ENCODE measurements at places on chromosomes 7 and 10. TPM values are rescaled to one million over a fixed set of nuclear protein-coding genes. Genes with fewer than 3 reads are reported as not detected.

The AKR1B15 gene
- 3.5 TPM for total RNA-seq

DNA sequence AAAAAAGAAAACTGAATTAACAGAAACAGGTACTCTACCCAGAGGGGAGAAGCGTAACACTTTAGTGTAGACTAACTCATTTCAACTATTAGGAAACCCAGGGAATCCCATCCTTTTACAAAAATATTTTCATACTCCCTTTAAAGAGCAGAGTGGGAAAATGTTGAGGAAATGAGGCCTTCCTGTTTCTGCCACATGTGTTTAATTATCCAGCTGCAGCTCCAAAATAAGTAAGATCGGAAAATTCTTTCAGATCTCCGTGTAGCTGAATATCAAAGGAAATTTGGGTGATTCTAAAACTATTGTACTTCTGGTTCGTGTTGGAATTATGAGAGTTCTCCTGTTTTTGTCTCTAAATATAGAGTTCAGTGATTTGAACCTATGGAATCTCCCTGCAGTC is 58.0 kb upstream of the CAV2 start:
- no peak for DNase-seq

The FOXI2 gene
- not detected for total RNA-seq

DNA sequence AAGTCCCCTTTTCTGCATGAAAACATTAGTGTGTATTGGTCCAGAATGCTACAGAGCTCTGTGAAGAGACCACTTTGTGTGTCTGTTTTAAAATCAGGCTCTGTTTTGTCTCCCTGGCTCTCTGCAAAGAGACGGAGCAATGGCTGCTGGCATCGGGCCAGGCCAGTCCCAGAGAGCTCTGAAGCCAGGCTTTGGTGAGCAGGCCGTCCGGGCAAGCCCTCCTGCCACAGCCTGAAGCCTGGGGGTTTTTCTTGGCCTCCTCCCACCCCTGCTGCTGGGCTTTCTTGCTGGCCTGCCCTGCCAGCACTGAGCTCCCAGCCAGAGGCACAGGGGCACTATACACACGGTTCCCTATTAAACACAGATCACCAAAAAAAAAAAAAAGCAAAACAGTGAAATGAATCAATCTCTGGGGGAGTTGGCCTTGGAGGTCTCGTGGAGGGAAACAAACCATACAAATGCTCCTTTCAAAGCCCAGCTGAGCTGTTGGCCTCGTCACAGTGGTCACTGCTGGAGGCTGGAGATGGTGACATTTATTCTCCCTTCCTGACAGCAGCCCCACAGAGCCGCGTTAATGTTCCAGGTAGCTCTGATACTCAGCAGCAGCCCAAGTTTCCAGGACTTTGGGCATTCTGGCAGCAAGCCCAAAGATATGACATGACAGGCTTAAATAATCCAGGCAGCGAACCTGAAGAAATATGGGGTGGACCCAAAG is 237.2 kb downstream of the TCF7L2 start:
- DNase-seq, result no peak

DNA sequence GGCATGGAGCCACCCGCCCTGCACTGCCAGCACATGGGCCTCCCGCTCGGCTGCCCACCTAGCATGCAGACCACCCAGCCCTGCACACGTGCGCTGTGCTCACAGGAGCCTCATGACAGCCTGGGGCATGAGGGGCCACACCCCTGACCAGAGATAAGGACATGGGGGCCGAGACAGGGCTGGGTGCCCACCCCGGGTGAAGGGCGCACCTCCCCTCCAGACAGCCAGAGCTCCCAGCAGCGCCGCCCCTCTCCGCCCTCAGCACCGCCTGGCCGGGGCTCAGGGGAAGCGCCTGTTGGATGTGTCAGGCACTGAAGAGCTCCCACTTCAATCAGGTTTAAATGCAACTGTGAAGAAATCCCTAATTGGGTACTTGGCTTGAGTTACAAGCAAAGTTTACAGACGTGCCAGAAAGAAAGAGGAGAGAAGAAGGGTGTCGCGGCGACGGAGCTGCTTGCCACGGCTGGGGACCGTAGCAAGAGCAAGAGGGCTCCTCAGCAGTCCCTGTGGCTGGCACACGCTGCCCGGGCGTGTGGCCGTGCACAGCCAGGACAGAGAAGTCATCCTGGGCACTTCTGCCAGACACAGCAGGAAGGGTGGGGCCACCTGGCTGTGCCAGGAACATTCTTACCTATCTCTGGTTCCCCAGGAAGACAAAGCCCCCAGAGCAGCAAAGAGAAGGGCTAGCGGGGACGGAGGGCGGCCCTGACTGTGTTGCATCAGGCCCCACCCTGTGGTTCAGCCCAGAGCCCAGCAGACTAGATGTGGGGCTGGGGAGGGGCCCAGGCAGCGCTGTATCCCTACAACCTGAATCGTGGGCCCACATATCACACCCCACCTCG is 247.4 kb downstream of the ELFN1 start:
- no peak for DNase-seq

GRCh38 chr7:106056513-106057203 is 55.5 kb downstream of the SYPL1 start:
- peak; percentile 67 for DNase-seq

DNA sequence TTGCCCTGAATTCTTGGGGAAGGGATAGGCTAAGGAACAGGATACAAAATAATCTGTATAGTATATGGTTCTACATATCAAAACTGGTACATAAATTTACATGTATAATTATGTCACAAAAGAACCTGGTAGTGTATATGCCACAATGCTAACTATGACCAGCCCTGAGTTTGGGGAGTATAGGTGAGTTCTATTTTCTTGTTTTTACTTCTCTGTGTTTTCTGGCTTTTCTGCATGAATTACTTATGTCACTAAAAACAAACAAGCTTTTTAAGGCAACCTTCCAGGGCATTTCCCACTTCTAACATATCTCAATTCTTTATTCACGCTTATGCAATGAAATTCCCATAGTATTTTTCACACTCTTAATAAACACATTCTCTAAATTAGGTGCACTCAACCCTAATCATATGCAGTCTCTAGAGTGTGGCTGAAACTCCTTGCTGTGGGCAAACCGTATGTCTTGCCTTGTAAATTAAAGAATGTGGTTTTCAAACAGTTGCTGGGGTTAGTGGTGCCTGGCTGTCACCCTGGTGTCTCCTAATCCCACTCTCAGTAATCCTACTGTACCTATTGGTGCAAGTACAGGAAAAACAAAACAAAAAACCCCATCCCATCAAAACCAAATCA is 14.0 kb upstream of the INSIG1 start:
- DNase-seq, result no peak

DNA sequence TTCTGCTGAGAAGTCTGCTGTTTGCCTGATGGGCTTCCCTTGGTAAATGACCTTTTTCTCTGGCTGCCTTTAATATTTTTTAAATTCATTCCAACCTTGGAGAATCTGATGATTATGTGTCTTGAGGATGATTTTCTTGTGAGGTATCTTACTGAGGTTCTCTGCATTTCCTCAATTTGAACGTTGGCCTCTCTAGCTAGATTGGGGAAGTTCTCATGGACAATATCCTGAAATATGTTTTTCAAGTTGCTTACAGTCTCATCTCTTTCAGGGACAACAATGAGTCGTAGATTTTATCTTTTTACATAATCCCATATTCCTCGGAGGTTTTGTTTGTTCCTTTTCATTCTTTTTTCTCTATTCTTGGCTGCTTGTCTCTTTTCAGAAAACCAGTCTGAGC is 208.4 kb downstream of the KIF20B start:
- DNase-seq, result no peak

- no peak for DNase-seq
These were observed 13.1 kb downstream of the GPER1 start for GRCh38 chr7:1100834-1101562.

The STMP1 gene
- total RNA-seq, result 18.4 TPM

DNA sequence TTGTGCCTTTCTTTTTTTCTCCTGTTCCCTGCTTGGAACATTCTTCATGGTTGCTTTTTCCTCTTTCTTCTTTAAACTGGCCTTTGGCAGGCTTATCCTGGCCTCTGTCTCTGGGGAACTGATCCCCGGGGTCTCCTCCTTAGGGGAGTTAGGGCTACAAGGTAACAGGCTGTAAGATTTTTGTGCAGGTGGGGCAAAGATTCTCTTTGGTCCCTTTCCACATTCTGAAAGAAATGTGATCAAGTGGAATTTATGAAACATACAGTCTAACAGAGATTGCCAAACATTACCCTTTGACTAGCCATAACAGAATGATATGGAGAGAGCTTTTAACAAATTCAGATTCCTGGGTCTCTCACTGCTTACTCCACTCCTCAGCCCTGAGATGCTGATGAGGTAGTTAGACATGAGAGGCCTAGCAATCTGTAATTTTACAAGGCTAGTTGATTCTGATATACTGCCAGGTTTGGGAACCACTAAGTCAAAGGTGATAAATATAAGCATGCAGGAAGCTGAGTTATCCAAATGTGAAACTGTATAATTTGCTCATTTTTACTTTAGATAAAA is 8.8 kb downstream of the ZCWPW1 start:
- DNase-seq, result no peak

The TUBGCP2 gene
- total RNA-seq, result 40.0 TPM

- no peak for DNase-seq
These were observed 43.3 kb downstream of the POLR1F start for GRCh38 chr7:19665399-19666008.

The ZFAND4 gene
- total RNA-seq, result 29.8 TPM

DNA sequence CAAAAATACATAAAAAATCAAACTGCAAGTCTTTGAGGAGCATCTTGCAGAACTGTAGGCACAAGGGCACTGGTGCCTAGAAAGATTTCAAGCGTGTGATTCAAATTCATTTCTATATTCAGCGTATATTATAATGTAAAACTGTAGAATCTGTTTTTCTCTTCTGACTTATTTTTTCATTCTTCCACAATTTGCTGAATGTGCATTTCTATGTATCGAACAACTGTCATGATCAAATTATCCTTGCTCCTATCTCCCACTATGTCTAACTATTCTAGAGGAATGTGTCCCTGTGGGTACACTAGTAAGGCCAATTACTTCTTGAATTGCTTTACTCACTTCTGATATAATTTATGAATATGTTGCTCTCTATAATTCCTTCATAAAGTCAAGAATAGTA is 283.0 kb upstream of the MAGI2 start:
- DNase-seq, result no peak

DNA sequence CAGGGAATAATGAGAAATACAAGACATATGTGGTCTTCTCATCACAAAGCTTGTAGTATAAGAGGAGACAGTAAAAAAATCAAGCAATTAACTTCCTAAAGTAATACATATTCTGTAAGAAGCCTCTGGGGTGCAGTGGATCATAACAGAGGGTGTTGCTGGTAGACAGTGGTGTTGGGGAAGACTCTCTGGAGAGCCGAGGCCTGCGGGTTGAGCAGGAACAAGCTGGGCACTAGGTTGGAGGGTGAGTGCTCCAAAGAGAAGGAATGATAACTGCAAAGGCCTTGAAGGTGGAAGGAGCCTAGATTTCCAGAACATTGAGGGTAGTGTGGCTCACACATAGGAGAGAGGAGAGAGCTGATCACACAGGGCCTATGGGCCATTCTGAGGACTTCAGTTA is 1.5 kb downstream of the GIMAP4 start:
- DNase-seq, result no peak

- DNase-seq, result no peak
These were observed 273.5 kb upstream of the NPY start for GRCh38 chr7:24010495-24010894.

GRCh38 chr7:74070619-74070921 is 13.0 kb upstream of the LIMK1 start:
- no peak for DNase-seq

DNA sequence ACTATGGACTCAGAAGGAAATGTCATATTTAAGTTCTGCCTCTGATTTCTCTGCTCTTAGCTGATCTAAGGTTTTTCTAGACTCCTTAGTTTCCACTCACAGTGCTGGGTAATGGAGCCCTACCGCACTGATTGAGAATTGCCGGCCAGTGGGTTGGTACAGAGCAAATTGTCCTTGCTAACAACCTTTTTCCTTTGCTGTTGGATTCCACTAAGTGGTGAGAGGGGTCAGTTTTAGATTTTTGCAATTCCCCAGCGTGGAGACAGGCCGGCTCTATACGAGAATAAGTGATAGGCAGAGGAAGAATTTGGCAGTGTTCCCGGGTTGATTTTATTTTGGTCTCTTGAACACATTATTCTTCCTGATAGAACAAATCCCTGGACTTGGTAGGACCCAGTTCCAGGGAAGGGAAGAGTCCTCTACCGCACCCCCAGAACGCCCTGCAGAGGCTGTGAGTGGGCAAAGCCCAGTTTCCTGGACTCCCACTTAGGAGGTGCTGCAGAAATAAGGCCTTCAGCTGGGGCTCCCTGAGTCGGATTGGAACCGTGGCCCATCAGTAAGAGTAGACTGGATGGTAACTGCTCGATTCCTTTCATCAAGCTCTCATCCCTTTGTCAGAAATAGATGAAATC is 3.0 kb upstream of the NRP1 start:
- DNase-seq, result no peak

The SLC12A9 gene
- 13.3 TPM for total RNA-seq

GRCh38 chr10:22833781-22834180 is 94.1 kb upstream of the ARMC3 start:
- DNase-seq, result no peak

GRCh38 chr7:117704063-117704462 is 169.2 kb downstream of the CTTNBP2 start:
- no peak for DNase-seq

GRCh38 chr7:64555046-64555445 is 7.8 kb downstream of the ZNF680 start:
- DNase-seq, result no peak

The PIK3CG gene
- total RNA-seq, result 12.0 TPM
